NCI-H1105 treated with DMSO at 0.1 percent for 48 hours (cell line): ENCODE measurements at places on chromosomes 5 and 9.

GRCh38 chr9:14811844-14812243 is 89.3 kb upstream of the CER1 start:
- DNase-seq = no peak

GRCh38 chr9:124266139-124266825 is 8.5 kb downstream of the NEK6 start:
- no peak for DNase-seq

DNA sequence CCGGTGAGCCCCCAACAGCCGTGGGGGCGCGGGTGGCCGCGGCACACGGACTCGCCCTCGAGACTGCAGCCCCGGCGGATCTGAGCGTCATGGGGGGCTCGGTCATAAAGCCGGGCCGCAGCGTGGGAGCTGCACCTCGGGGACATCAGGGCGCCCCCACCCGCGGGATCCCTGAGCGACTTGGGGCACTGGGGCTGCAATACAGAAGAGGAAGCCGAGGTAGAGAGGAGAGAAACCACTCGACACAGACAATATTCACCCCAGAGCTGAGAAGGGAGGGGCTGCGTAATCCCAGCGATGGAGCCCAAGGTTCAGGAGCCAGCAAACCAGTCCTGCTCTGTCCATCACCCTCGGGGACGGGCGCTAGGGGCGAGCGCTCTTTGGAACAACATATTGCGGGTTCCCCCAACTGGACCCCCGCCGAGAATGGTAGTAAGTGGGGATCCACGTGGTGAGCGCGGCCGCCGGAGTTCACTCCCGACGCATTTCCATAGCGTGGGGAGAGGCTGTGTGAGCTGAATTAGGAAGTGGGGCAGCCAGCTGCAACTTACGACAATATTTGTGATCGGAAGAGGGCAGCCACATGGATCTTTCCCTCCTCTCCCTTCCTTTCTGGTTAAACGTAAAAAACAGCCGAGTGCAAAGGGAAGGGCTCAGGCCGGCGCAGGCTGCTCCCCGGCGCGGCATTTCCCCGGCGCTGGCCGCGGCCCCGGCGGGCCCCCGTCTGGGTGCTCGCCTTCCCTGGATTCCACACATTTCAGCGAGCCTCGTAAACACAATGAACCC is 9.9 kb downstream of the PTCH1 start:
- DNase-seq = peak; percentile 65

- DNase-seq = no peak
Measured at GRCh38 chr5:172868924-172869591, 35.0 kb downstream of the ERGIC1 start.

- no peak for DNase-seq
Measured at GRCh38 chr9:5389109-5389732, 48.5 kb downstream of the PLGRKT start.

DNA sequence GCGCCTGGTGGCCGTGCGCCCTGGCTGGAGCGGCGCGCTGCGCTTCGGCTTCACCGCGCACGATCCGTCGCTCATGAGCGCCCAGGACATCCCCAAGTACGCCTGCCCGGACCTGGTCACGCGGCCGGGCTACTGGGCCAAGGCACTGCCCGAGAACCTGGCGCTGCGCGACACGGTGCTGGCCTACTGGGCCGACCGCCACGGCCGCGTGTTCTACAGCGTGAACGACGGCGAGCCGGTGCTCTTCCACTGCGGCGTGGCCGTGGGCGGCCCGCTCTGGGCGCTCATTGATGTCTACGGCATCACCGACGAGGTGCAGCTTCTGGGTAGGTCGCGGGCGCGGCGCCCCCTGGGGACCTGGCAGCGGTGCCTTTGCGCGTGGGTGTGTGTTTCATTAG is 28.9 kb downstream of the NEURL1B start:
- DNase-seq = no peak

DNA sequence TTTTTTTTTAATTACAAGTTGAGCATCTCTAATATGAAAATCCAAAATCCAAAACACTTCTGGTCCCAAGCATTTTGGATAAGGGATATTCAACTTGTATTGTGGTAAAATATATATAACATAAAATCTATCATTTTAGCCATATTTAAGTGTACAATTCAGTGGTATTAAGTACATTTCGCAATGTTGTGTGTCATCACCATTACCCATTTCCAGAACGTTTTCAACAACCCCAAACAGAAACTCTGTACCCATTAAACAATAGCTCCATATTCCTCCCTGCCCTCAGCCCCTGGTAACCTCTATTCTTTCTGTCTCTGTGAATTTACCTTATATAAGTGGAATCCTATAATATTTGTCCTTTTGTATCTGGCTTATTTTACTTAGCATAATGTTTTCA is 24.9 kb downstream of the TICAM2 start:
- no peak for DNase-seq

DNA sequence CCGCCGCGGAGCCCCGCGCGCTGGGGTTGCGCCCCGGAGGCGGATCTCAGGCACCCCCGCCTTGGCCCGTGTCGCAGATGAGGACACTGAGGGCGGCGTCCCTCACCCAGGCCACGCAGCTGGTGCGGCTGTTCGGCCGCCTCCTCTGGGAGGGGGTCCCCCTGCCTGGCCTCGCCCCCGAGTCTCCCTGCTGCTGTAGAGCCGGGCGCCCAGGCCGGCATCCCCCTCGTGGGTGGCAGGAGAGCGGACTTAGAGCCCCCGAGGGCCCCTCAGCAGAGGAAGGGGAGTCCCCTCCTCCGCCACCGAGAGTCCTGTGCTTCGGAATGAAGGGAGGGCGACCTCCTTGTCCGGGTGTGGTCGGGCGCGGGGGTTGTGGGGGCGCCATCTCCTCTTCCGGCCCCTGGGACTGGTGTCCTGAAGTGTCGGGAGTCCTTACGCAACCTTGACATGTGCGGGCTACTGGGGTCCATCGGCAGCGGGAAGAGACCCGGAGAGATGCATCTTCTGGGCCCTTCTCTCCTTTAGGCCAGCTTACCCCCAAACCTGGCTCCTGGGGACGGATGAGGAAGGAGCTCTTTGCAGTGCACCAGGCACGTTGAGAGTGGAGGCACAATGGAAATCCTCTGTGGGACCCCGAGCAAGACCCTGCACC is 11.7 kb upstream of the EXOSC2 start:
- DNase-seq = peak; percentile 20

GRCh38 chr9:110543631-110544051 is 35.9 kb downstream of the SVEP1 start:
- peak; percentile 85 for DNase-seq

GRCh38 chr5:141172381-141173204 is at the start of gene PCDHB7:
TSS of gene PCDHB7 (plus strand) at chr5:141172644. CDS start at chr5:141172836, 192 bp downstream.
- DNase-seq = no peak

GRCh38 chr5:53430618-53431252 is 49.7 kb upstream of the FST start:
- no peak for DNase-seq

- DNase-seq = no peak
Measured at GRCh38 chr9:83906144-83906543, 15.1 kb downstream of the KIF27 start.

GRCh38 chr5:151692312-151692711 is 5.6 kb upstream of the SPARC start:
- no peak for DNase-seq

- DNase-seq = no peak
Measured at GRCh38 chr5:134365604-134366003, 1.4 kb downstream of the CDKL3 start.

DNA sequence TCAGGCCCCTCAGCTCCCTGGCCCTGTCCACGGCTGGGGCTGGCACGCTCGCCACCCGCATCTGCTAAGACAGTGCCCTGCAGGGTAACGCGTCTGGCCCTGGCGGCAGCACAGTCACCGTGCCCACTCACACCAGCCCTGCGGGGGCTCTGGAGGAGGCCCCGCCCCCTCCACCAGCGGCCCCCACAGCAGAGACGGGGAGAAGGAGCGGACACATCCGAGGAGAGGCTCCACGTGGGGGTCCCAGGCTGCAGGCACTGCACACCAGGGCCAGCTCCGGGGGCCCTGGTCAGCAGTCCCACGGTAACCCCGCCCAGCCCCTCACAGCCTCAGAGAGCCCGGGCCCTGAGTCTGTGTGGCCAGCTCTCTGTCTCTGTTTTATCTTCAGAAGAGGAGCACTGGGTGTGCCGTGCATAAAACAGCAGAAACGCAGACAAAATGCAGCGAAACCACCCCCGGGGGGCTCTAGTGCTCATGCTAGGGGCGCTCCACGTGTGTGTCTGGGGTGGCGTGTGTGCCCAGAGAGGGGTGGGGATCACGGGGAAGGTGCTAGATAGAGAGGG is 47.5 kb upstream of the NRARP start:
- no peak for DNase-seq

- no peak for DNase-seq
Measured at GRCh38 chr5:178547052-178547666, 43.0 kb downstream of the COL23A1 start.

DNA sequence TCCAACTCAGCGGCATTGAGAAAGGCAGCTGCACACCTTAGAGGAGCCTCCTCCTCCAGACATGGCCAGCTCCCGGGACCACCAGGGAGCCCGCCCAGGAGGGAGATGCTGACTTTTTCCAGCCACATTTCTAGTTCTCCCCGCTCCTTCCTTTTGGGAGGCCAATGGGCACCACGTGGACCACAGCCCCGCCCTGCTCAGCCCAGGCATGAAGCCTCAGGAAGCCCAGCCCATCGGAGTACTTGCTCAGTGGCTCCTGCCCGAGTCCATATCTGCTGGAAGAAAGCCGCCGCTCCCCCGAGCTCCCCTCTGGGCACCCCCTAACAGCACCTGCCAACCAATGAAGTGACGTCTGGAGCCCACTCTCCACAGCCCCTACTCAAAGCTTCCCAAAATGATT is 52.4 kb downstream of the SMIM23 start:
- DNase-seq = no peak

GRCh38 chr5:172325452-172325851 is 41.9 kb upstream of the UBTD2 start:
- no peak for DNase-seq

DNA sequence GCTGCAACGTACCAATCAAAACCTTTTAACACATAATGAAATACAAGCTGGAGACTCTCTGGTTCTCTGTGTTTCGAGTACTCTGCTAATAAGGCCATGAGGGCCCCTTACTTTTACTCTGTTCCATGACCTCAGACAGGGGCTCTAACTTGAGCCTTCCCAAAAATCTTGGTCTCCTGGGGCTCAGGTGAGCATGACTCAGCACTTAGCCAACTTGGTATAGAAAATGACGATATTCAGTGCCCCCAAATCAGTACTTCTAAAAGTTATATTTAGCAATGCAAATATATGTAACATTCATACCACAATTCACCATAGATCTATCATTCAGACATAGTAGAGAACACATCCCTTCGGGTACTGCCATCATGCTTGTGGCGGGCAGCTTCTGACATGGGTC is 278.9 kb downstream of the EFNA5 start:
- no peak for DNase-seq

- no peak for DNase-seq
Measured at GRCh38 chr5:67725604-67726003, 490.0 kb upstream of the PIK3R1 start.

GRCh38 chr5:73486119-73486899 is 11.9 kb upstream of the BTF3 start:
- DNase-seq = no peak
